ENCODE measurements at places on chromosomes 5 and 9. TPM values are rescaled to one million over a fixed set of nuclear protein-coding genes. Genes with fewer than 3 reads are reported as not detected.

VDAC1 gene
- 253 TPM for total RNA-seq

DNA sequence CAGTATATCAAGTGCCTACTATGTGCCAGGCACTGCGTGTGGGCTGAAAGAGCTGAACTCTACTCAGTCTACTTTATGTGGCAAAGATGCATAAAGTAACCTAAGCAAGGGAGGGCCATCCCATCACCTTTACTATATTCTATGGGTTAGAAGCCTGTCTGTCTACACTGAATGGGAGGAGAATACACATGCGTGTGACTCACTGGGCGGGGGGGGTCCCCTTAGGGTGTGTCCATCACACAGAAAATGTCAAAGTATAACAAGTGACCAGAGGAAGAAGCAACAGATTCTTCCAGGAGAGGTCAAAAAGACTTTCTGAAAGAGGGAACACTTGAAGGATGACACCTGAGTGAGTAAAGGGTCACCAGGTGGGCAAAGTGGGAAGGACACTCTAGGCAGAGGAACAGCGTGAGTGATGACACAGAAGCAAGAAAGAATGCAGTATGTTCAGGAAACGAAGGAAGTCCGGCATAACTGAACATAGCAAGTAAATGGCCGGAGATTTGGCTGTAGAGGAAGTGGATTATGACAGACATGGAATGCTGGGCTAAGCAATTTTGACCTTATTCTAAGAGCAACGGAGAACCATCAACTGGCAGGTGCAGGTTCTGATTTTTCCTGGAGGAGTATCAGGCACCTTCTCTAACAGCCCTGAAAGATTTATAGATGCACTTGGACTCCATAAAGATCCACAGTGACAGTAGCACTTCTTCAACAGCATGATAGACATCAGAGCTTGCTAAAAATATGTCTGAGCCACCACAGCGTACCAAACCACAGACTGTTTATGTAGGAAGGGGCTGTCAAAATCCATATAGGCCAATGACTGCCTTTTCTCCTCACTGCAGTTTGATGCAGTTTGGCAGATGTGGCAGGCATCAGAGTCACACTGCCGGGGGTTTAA, 8.0 kb upstream of the WHRN start:
- peak; percentile 20 for DNase-seq

- DNase-seq: peak; percentile 26
Observed at GRCh38 chr9:16385590-16385989, 484.9 kb downstream of the BNC2 start.

DNA sequence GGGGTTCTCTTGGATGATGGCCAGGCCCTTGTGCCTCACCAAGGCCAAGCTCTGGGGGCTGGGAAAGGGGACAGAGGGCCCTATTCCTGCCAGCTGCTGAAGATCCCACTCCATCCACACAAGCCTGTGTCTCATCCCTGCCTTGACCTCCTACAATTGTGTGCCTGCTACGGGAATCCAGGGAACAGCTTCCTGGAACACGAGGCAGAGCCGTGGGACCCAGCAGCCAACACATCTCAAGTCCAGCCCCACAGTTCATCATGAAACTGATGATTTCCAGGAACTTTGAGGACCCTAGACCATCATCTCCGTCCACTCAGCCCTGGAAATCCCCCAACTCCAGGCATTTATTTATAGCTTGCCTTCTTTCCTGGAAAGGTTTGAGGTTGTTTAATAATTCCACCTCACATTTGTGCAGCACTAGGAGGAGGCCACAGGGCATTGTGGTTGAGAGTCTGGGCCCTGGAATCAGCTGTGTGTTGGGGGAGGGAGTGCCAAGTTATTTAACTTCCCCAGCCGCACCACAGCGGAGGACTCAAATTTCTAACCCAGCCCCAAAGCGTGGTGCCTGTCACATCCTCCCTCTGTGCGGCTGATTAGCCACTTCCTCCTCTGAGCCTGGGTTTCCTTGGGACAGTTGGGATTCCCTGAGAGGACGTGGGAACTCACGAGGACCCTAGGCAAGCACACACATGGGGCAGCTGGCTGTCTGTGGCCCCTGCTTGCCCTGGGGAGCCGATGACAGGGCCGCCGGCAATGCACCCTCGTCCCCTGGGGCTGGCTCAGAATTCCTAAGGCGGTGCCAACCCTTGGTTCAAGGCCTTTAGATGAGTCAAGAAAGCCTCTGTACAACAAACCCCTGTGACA, 58.2 kb upstream of the GGTA1 start:
- DNase-seq: peak; percentile 83

- peak; percentile 89 for DNase-seq
Observed at GRCh38 chr9:81724242-81724889, 35.0 kb upstream of the TLE1 start.

DNA sequence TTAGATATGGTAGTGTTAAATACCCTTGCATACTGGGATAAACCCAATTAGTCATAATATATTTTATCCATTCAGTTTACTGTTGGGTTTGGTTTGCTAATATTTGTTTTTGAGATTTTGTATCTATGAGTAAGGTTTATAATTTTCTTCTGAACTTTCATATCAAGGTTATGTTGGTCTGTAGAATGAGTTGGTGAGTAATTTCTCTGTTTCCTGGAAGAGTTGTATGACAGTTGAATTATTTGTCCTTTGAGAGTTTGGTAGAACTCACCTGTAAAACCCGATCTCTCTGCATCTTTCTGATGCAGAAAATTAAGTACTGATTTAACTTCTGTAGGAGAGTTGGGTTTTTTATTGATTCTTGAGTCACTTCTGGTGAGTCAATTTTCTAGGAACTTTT, 20.4 kb downstream of the DDX4 start:
- no peak for DNase-seq

GRXCR2 gene
- not detected for total RNA-seq
